ENCODE measurements at places on chromosomes 11 and 22. TPM values are rescaled to one million over a fixed set of nuclear protein-coding genes. Genes with fewer than 3 reads are reported as not detected.

GRCh38 chr11:12762696-12763324 is 88.6 kb downstream of the TEAD1 start:
- DNase-seq = no peak

GRCh38 chr11:79392161-79392560 is 48.7 kb downstream of the TENM4 start:
- DNase-seq = no peak

DNA sequence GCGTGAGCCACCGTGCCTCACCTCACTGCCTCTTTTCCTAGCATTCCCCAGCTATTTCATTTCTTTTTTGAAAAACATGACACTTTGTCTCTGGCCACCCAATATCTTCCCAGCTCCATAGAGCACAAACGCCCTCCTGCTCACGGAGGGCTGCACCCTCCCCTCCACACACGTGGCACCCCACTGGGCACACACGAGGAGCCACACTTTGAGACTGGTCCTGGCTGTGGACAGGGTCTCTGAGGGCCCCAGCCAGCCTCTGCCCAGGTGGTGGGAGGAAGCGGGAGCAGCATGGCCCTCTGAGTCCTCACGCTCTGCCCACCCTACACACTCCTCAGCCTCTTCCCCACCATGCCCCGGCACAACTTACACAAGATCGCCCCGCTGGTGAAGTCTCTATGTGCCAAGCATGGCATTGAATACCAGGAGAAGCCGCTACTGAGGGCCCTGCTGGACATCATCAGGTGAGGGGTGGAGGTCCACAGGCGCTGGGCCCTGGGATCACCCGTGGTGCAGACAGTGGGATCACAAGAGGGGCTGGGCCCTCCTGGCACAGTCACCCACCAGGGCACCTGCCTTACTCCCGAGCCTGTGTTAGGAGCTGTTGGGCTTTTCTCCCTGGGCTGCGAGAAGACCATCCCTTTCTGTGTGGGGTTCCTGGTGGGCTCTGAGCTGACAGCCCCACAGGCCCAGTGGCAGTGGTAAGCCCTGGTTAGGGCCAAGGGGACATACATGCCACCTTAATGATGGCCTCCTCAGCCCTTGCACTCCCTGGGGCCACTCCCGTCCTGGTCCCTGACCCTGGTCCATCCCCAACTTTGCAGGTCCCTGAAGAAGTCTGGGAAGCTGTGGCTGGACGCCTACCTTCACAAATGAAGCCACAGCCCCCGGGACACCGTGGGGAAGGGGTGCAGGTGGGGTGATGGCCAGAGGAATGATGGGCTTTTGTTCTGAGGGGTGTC is 26.2 kb downstream of the FADS3 start:
- no peak for DNase-seq

DNA sequence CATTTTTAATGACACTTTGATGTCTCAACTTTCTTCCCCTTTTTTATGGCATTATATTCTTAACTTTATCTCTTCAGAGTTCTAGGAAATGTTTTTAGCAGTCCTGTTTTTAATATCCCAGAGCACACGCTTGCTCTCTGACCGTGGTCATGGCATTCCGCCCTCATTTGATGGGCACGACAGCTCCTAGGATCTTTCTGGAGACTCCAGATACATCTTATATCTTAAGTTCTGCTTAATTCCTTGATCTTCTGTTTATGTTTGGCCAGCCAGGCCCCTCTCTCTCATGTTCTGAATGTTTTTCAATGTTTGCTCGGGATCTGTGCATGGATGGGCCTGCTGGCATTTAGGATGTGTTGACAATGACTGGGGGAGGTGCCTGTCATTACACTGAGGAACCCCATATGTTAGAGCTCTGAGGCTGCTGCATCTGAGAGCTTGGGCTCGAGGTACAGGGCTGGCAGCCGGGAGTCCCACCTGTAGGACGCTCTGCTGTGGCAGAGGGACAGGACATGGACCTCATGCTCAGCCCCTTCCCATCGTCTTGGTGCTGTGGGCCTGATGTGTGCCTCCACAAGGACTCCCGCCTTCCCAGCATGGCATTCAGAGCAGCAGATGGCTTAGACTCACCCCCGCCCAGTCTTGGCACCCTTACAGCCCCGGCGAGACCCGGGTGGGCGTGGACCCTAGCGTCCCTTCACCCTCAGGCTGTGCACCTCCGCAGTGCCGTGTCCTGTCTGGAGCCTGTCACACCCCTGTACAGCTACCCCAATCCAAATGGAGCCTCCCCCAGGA is 75.0 kb downstream of the CDKN1C start:
- peak; percentile 58 for DNase-seq

DNA sequence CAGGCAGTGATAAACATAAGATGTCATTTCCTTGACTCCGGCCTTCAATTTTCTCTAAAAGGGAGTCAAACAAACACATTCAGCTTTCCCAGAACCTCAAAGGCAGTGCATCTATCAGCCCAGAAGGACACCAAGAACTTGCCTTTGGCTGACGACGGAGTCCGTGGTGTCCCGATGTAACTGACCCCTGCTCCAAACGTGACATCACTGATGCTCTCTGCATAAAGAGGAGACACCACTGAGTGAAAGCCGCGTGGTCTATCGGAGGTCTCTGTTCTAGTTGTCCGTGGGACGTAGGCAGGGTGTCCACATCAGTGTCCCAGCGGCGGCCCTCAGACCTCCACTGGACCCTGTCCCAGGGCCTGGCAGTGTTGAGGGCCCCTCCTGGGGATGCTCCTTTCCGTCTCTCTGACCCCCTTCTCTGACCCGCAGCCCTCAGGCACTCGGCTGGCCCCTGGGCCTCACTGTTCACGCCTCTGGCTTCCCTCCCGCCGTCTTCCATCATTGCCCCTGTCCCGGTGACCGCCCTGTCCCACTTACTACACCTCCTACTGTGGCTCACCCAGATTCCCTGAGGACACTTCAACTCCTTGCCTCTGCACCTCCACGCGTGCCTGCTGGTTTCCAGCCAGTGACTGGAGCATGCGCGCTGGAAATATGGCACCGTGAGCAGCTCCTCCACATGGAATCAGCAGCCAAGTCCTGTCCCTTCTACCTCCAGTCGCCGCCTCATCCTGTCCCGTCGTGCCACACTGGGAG is 70.4 kb downstream of the NCAPD3 start:
- DNase-seq = peak; percentile 74

DNA sequence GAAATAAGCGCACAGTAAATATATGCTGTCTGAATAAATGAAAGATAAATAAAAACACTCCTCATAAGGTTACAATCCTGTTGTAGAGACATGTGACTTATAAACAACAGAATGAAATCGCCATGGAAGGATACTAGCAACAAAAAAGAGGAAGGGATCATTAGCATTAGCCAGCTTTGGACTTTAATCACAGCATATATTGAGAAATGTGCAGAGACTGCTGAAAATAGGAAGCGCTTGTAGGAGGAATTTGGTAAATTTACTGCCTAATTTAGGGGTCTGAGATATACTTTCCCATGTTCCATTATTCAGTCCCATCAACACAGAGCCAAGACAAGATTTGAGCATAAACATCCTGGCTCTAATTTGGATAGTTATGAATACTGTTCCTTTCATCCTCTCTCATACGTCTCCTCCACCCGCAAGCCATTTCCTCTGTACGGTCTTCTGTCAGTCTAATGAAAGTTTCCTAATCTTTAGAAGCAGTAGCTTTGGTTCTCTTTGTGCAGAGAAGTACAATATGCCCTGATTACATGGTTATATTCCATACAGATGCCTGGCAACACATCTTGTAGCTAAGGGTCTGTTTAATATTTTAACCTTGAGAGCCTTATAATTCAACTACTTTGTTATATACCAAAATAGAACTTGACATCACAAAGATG is 37.1 kb upstream of the AKIP1 start:
- DNase-seq = no peak

DNA sequence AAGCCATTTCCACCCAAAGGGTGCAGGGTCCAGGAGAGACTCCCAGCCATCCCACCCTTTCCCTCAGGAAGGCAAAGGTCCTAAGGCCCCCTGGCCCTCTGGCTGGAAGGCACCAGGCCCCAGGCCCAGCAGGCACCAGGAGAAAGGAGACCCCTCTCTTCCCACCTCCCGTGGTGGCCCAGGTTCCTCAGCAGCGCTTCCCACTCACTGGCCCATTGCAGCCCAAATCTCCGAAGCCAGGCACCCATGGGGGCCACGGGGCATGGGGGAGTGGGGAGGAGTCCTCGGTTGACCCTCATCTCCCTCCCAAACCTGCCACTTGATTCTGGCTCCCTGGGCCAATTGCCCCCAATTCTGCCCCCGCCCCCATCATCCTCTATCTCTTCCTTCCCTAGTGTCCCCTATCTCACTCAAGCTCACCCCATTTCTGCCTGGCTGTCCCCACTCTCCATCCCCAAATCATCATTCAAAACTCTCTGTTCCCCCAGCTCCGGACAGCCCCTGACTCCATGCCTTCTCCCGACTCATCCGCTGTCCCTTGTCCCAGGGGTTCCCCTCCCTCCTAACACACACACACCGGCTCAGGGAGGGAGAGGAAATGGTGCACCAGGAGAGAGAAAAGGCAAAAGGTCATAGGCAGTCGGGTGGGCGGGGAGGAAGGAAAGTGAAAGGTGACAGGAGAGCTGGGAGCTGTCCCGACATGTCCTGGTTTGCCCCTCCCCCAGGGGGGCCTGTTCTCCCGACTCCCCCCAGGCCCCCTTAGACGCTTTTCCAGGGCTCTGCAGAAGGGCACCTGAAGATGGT is 1.2 kb downstream of the LIF start:
- DNase-seq = no peak

The C11orf52 gene
- total RNA-seq = 1.6 TPM

DNA sequence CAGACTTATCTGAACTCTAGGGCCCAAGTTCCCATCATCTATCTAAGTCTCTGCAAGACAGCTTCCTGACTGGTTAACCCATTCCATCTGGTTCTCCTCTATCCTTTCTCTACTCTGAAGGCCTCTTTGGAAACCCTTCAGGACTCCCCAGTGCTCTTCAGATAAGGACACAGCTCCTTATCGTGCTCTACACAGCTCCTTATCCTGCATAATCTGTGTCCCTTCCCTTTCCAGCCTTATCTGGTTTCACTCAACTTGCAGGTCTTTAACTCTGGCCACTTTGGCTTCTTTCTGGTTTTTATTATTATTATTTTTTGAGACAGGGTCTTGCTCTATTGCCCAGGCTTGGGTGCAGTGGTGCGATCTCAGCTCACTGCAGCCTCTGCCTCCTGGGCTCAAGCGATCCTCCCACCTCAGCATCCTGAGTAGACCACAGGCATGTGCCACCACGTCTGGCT is 10.6 kb downstream of the ENDOD1 start:
- no peak for DNase-seq

- no peak for DNase-seq
Observed at GRCh38 chr11:119210050-119210449, 3.9 kb downstream of the CBL start.

- no peak for DNase-seq
Observed at GRCh38 chr11:91819777-91820176, 404.8 kb upstream of the FAT3 start.

Measured in posterior vena cava (tissue), 2 donors.